ENCODE measurements at places on chromosomes 3 and 15.

DNA sequence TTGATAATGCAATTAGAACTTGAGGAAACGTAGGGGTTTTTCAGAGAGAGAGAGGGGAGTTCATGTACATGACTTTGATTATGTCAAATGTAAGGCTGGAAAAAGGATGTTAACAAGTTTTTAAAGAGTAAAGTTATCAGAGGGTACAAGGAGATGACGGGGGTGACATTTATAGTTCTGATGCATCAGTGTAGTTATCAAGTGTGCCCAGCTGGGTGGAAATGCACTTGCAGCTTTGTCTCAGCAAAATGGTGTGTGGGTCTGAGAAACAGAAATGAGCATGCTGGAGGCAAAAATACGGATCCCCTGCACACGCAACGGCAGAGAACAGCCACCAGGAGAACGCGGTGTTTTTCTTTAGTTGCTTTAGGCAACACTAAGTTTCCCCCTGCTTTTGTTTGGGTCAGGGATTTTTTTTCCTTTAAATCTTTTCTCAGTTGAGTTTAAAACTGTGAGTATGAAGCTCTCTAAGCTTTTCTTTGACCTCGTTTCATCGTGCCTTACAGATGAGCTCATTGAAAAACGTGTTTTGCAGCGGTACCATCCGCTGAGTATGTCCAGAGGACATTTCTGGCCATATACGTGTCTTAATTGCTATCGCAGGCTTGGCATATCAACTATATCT is 205.4 kb downstream of the PDZRN3 start:
- no peak for DNase-seq

GRCh38 chr3:48930590-48930989 is 11.9 kb downstream of the ARIH2 start:
- DNase-seq = no peak

- no peak for DNase-seq
Observed at GRCh38 chr3:99698932-99699331, 60.5 kb downstream of the COL8A1 start.

- no peak for DNase-seq
Observed at GRCh38 chr3:42166662-42167300, 75.6 kb downstream of the TRAK1 start.

DNA sequence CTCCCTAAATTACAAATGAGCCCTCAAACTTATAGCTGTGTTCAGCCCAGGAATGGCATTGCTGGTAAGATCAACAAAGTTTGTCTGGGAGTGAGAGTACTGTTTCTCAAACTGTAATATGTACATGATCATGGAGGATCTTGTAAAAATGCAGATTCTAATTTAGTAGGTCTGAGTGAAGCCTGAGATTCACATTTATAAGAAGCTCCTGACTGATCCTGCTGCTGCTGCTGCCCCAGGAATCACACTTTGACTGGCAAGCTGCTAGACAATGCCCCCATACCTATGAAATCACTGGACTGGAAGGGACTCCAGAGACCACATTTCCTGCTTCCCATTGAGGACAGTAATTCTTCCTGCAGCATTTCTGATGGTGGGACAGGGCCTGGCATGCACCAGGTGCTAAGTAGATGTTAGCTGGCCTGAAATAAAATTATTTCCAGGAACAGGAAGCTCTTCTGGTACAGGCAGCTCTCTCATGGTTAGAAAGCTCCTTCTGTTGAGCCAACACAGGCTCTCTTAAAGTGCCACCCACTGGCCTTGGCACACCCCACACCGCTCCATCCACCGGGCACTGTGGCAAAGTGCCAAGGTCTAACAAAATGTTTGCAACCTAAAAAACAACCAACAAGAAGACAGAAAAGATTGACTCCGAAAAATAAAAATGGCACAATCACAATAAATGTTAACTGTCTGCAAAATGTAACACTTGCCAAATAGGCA is 36.7 kb upstream of the ZNF710 start:
- no peak for DNase-seq

DNA sequence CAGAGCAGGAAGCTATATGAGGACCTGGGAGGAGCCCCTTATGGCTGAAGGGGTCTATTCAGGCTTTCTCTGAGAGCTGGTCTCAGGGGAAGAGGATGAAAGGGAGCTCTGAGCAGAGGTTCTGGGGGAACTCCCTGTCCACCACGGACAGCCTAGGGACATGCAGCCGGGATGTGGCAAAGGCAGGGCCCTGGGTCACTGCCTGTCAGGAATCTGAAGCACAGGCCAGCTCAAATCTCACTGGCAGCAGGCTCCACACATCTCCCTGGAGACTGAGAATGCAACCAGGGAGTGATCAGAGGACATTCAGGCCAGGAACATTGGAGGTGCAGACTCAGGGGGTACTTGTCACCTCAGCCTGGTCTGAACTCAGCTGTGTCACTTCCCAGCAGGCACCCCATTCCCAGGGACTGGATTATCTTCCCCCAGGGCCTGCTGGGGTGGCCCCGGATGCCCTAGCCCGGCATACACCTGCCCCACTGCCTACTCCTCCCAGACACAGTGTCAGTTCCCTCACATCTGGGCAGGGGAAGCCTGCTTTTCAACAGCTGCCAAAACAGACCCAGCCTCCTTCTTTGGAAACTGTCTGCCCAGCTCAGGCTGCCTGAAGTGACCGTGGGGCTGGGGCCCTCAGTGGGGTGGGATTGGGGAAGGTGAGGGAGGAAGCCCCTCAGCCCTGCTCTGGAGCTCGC is 18.3 kb upstream of the SEMA3F start:
- no peak for DNase-seq

- peak; percentile 92 for DNase-seq
Observed at GRCh38 chr15:60423537-60423936, 25.8 kb upstream of the ANXA2 start.

DNA sequence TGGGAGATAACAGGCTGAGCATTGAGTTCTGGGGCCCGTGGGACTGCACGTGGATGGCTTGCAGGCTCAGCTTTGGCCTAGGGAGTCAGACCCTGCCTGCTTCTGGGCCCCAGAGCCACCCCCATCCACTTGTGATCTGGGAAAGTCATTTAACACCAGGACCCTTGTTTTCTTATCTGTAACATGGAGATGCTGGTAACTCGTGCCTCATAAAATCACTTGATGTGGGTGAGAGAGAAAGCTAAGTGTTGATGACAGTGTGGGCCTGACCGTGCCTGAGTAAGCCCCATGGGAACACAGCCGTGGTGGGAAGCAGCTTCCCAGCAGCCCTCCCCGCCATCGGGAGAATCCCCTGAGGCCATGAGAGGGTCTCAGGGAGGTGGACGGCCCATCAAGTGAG is 378.1 kb downstream of the GABRB3 start:
- DNase-seq = no peak

DNA sequence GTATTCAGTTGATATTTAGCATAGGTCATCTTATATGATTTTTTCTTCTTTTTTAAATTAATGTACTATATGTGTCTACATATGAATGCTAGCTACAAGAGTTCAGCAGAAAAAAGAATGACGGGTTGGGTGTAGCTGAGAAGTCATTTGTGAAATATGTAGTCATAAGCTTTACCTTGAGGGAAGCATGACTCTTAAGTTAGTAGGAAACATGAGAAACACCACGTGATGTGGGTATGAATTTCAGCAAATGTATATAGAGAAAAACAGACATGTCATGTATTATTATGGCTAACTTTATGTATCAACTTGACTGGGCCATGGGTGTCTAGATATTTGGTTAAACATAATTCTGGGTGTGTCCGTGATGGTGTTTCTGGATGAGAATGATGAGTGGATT is 125.0 kb downstream of the RAP2B start:
- no peak for DNase-seq

DNA sequence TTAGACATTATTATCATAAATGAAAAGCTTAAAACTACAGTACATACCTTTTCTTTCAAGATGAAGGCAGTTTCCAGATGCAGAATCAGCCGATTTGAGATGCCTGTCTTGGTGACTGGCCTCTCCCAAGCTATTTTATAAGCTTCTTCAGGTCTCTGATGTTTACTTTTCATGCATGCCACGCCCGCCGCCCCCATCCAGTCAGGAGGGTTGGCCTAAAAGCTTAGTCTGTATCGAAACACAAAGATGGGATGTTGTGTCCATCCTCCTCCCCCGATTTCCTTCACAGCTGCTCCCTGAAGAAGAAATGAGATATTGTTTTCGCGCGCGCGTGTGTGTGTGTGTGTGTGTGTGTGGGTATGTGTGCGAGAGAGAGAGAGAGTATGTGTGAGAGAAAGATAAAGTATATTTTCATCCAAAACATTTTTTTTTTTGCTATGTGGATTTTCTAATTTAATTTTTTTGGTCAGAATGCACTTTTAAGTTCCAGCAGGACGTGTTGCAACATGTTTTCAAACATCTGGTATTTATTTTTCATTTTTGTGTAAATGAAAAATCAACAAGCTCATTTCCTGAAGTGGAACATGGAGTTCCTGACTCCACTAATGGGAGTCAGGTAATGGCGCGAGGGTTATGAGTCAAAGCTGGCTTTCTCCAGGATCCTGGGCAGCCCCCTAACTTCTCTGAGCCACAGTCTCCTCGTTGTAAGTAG is at the start of gene APOD:
TSS of gene APOD (minus strand) at position 110 of the 712 bp plus-strand sequence. CDS start 4,479 bp downstream, outside the sequence.
- no peak for DNase-seq

DNA sequence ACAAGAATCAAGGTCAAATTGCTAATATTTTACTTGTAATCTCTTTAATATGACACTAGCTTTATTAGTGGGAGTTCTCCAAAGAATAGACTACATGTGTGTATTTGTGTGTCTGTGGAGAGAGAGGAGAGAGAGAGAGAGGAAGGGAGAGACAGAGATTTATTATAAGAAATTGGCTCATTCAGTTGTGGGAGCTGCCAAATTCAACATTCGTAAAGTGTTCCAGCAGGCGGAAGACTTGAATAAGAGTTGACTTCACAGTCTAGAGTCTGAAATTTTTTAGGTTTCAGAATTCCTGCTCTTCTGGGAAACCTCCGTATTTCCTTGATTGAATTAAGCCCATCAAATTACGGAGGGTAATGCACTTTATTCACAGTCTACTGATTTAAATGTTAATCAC is 4.7 kb upstream of the CLDN1 start:
- peak; percentile 52 for DNase-seq

GRCh38 chr3:197791892-197792647 is 1.0 kb downstream of the LRCH3 start:
- no peak for DNase-seq

DNA sequence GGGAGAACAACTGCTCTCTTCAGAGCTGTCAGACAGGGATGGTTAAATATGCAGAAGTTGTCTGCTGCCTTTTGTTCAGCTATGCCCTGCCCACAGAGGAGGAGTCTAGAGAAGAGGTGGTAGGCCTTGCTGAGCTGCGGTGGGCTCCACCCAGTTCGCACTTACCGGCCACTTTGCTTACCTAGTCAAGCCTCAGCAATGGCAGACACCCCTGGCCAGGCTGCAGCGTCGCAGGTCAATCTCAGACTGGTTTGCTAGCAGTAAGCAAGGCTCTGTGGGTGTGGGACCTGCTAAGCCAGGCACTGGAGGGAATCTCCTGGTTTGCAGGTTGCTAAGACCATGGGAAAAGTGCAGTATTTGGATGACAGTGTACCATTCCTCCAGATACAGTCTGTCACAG is 12.3 kb upstream of the TMEM45A start:
- DNase-seq = no peak

DNA sequence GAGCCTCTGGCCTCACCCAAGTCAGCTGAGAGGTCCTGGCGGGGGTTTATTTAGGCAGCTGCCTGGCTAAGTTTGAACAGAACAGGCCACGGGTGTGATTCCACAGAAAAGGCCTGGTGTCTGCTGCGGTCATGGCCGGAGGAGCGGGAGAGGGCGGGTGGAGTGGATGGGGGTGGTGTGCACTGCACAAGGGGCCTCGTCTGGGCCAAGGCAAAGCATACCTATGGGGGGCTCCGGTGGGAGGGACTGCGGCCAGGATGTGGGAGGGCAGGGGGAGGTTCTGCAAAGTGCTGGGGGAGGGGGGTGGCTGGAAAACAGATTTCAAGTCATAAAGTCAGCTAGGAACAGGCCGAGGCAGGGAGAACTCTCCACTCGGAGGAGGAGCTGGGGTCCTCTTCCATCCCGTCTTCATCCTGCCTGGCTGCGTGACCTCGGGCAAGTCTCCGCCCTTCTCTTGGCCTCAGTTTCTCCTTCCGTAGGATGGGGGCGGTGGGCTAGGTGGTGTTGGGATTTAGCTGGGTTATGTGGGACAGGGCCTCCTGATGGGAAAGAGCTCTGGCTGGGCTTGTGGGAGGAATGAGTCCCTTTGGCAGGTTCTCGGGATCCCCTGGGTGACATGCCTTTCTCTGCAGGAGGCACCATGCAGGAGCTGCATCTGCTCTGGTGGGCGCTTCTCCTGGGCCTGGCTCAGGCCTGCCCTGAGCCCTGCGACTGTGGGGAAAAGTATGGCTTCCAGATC is 878 bp downstream of the ISLR start:
- no peak for DNase-seq

DNA sequence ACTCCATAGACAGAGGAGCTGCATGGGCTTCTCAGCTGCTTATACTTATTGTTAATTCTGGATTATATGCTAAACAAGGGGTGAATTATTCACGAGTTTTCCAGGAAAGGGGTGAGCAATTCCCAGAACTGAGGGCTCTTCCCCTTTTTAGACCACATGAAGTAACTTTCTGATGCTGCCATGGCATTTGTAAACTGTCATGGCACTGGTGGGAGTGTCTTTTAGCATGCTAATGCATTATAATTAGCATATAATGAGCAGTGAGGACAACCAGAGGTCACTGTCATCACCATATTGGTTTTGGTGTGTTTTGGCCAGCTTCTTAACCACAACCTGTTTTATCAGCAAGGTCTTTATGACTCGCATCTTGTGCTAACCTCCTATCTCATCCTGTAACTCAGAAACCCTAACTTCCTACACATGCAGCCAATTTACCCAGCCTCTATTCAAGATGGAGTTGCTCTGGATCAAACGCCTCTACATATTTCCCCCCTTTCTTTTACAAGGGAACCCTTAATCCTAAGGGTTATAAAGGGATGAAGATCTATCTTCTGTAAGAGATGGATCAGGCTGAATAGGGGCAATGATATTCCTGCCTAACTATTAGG is 12.1 kb upstream of the DMXL2 start:
- no peak for DNase-seq

DNA sequence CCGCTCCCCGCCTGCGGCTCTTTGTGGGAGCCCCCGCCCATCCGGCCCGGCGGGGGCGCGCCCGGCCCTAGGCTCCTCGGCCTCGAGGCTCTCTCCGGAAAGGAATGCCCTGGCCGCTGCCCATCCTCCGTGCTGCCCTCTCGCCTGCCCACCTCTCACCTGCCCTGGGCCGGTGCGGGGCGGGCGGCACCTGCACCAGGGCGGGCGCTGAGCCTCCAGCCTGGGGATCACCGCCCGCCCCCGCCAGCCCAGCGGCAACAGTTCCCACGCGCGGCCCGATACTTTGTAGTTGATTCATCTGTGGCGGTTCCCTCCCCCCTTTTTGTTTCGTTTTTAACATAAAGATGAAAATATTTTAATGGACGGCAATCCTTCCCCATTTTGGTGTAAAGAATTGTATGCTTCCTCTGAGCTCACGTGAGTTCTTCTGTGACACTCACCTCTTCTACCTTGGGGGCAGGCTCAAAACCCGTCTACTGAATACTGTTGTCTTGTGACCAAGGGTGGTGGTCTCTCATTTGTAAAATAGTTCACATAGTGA is 1.9 kb downstream of the KLF13 start:
- no peak for DNase-seq

- no peak for DNase-seq
Observed at GRCh38 chr3:186024210-186024609, 84.7 kb downstream of the ETV5 start.

All from astrocyte of the hippocampus (primary cell).